ENCODE measurements at places on chromosomes 3 and 15. TPM values are rescaled to one million over a fixed set of nuclear protein-coding genes. Genes with fewer than 3 reads are reported as not detected.

Gene CLEC3B
- total RNA-seq = 7.5 TPM

Gene IMPG2
- 0.20 TPM for total RNA-seq

Gene KLHL40
- not detected for total RNA-seq

Gene BCL2A1
- 0.72 TPM for total RNA-seq

Gene TLR9
- total RNA-seq = 0.91 TPM

Gene SLC22A13
- 0.46 TPM for total RNA-seq

Gene HTR3E
- total RNA-seq = not detected

Gene HGD
- 1.1 TPM for total RNA-seq

Gene MEF2A
- total RNA-seq = 59.9 TPM

Gene HOMER2
- 60.8 TPM for total RNA-seq

Gene ANKUB1
- not detected for total RNA-seq
